DMS79 (cell line): ENCODE measurements at places on chromosomes 11 and 22.

- DNase-seq: no peak
Observed at GRCh38 chr11:100980156-100980555, 149.5 kb downstream of the PGR start.

- no peak for DNase-seq
Observed at GRCh38 chr22:50217543-50218152, 16.8 kb downstream of the SELENOO start.

- DNase-seq: no peak
Observed at GRCh38 chr11:14635546-14635945, 8.1 kb upstream of the PDE3B start.

- DNase-seq: no peak
Observed at GRCh38 chr11:72743321-72744221, 8.6 kb downstream of the ARAP1 start.

GRCh38 chr11:94186342-94187203 lies 57.9 kb downstream of the PANX1 start:
- DNase-seq: no peak

GRCh38 chr11:116653206-116653605 lies 119.6 kb downstream of the BUD13 start:
- no peak for DNase-seq

- DNase-seq: no peak
Observed at GRCh38 chr11:122215244-122215992, 99.4 kb upstream of the BLID start.

GRCh38 chr22:29838599-29838956 lies 504 bp upstream of the ASCC2 start:
- DNase-seq: no peak

GRCh38 chr22:44676441-44677352 lies 25.3 kb upstream of the PRR5 start:
- DNase-seq: no peak

GRCh38 chr11:128619540-128620308 lies 32.4 kb upstream of the ETS1 start:
- no peak for DNase-seq

GRCh38 chr11:83024270-83024854 lies 47.3 kb downstream of the RAB30 start:
- no peak for DNase-seq

DNA sequence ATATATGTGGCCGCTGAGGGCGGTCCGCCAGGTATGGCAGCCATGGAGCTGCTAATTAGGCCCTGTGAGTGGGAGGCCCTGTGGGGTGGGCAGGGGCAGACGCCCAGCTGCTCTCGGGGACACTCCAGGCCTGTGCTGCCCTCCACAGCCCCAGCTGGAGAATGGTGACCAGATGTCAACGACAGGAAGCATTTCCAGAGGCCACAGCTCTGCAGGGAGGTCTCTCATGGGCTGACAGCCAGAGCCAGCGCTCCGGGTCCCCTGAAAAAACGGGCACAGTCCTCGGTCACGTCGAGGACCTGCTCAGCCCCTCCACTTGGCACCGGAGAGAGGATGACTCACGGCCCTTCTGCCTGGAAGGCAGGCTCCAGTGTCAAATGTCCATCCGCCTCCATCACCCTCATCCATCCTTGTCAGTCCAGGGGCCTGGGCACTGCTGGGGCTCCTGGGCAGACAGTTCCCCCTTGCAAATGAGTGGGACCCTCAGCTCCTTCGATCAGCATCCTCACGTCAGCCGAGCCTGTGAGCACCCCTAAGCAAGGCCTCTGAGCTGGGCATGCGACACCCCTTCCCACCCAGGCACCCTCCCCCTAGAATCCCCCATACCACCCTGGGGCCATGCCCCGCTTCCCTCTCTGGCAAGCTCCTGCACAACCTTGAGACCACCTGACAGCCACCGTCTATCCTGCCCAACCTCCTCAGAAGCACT lies 1.9 kb downstream of the BID start:
- no peak for DNase-seq

DNA sequence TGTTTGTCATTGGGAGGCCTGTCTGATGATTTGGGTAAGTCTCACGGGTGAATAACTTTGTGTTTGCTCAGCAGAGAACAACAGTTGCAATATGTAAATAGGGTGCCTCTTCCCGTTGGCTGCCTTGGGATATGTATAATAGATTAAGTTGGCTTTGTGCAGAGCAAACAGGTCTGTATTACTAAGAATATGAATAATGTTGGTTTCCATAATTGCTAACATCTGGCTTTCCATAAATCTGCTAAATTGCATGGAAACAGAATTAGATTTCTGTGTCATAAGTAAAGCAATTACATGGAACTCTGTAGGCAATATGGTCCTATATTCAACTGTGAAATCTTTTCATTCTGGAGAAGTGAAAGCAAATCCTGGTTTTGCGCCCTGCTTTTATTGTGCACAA lies 636.0 kb upstream of the ANO5 start:
- DNase-seq: no peak

DNA sequence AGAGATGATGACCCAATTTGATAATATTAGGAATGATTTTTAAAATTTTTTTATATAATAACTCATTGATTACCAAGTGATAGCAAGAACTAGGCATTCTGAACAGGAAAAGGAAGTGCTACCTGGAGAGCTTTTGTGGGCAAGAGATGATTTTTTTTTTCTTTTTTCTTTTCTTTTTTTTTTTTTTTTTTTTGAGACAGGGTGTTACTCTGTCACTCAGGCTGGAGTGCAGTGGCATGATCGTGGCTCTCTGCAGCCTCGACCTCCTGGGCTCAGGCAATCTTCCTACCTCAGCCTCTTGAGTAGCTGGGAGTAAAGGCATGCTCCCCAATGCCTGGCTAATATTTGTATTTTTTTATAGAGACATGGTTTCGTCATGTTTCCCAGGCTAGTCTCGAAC lies 40.4 kb downstream of the TNRC6B start:
- no peak for DNase-seq

GRCh38 chr11:120329556-120329955 lies 4.5 kb downstream of the TLCD5 start:
- no peak for DNase-seq

GRCh38 chr11:125332821-125333220 lies 163.2 kb downstream of the FEZ1 start:
- no peak for DNase-seq

DNA sequence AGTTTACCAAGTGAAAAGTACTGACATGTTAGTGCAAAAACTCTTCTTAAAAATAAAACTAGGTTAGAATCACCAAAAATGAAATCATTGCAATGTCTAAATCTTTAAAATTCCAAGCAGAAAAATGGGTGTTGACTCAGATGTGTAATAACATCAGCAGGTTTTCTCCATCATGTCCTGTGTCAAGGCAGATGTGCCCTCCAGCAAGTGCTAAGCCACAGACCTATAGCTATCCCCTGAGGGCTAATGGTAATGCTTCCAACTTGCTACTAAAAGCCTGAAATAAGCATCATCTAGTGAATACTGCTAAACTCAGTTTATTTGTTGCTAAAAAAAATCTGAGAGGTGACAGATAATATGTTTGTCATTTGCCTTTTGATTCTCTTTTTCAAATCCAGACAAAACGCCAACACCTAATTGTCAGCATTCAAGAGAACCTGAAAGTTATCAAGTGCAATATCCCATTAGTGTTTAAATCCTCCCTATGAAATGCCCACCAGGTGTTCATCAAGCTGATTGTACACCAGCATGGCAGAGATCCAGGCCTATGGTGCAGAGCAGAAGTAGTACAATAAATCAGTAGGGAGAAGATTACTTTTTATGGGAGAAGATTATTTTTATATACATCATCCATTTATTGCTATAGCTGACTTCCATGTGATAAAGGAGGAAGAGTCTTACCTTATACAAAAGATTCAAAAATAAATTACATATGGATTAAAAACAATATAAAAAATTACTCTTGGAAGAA lies 55.1 kb upstream of the SYT9 start:
- no peak for DNase-seq

DNA sequence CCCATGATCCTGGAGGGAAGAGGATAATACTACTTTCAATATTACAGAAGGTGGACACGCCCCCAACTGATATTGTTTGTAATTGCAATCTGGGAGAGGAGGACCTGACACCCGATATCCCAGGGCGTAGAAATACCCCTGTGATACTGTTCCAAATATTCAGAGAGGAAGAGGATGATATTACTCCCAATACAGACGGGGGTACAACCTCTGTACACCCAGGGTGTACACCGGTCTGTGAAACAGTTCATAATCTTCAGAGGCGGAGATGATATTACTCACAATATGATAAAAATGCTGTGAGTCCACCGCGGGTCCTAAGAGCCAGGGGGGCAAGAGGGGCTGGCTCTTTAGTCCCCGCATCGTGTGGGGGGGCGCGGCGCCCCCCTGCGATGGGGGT lies 57.2 kb upstream of the ALDH3B2 start:
- DNase-seq: no peak

- DNase-seq: no peak
Observed at GRCh38 chr22:37771081-37771480, 36.7 kb upstream of the GCAT start.

- no peak for DNase-seq
Observed at GRCh38 chr11:111801135-111801534, 34.9 kb upstream of the PPP2R1B start.

- DNase-seq: no peak
Observed at GRCh38 chr22:26406118-26406517, 22.9 kb upstream of the ASPHD2 start.

GRCh38 chr11:17418444-17419081 lies 30.1 kb upstream of the KCNJ11 start:
- no peak for DNase-seq

GRCh38 chr22:23613193-23613972 lies 18.7 kb downstream of the DRICH1 start:
- DNase-seq: no peak

- DNase-seq: no peak
Observed at GRCh38 chr11:73244589-73245240, 26.6 kb downstream of the P2RY2 start.

DNA sequence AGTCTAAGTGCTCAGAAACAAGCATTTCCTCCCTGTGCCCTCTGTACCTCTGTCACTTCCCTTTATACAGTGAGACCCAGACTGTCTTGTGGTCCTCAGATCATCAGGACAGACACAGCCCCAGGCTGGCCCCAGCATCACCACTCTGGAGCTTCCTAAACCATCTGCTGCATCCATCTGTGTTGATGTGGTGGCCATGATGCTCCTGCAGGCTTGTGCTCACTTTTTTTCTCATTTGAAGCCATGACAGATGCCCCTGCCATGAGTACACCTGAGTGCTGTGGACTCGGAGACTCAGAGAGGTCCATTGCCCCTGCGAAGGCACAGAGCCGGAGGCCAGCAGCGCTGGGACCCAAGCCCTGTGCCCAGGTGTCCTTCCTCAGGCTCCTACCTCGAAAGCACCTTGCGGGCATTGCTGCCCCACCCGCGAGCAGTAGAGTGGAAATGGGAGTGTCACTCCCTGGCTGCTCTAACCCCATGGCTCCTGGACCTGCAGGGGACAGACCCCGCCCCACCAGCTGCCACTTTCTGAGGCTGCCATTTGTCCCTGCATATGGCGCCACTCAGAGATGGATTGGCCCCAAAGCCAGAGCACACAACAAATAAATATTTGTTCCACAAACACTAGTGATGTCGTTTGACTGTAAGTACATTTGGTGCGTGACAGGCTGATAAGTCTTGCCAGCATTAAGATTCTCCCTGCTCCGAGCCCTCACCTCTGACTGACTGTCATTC lies 593.5 kb downstream of the TBC1D22A start:
- DNase-seq: no peak

DNA sequence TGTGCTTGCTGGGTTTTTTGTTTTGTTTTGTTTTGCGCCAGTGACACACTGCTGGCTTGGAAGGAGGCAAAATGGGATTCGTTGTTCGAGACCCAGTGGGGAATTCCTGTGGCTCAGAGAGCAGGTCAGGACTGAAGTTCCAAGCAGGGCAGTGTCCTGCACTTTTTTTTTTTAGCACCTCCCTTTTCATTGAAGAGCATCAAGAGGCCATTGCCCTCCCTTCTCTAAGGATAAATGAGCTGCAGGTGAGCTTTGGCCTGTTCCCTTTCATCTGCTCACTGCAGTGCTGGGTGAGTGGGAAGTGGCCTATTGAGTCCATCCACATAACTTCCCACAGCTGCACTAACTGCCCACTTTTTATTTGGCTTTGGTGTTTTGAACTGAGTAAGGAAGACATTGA lies 87.8 kb downstream of the ARHGAP42 start:
- no peak for DNase-seq

- DNase-seq: no peak
Observed at GRCh38 chr11:114187173-114187572, 109.0 kb upstream of the NNMT start.

- DNase-seq: peak; percentile 33
Observed at GRCh38 chr22:36977947-36978660, 41.1 kb downstream of the TST start.

DNA sequence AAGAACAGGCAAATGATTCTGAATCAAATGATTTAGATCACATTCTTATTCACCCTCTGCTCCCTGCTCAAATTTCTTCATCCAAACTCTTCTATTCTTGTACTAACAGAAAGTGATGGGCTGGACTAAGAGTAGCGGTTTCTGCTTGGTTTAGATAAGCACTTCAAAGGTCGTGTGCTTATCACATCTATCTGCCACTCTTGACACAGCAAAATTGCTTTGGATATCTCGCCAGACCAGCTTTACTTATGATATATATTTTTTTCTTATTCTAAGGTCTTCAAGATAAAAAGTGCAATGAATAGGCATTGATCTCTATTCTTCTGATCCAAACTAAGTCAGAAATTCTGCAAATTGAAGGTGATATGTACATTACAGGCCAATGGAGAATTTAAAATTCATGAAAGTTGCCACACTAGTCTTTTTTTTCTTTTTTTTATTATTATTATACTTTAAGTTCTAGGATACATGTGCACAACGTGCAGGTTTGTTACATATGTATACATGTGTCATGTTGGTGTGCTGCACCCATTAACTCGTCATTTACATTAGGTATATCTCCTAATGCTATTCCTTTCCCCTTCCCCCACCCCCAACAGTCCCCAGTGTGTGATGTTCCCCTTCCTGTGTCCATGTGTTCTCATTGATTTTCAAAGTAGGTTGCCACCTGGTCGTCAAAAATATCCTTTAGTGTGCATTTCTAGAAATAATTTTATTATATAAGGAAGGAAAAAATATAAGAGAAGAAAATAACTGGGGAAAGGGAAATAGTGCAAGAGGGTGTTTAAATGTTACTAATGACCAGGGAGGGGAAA lies 1941.0 kb upstream of the RAG2 start:
- no peak for DNase-seq

GRCh38 chr11:32874132-32874531 lies 18.5 kb upstream of the QSER1 start:
- peak; percentile 84 for DNase-seq

GRCh38 chr11:127866109-127866508 lies 721.2 kb downstream of the ETS1 start:
- no peak for DNase-seq

DNA sequence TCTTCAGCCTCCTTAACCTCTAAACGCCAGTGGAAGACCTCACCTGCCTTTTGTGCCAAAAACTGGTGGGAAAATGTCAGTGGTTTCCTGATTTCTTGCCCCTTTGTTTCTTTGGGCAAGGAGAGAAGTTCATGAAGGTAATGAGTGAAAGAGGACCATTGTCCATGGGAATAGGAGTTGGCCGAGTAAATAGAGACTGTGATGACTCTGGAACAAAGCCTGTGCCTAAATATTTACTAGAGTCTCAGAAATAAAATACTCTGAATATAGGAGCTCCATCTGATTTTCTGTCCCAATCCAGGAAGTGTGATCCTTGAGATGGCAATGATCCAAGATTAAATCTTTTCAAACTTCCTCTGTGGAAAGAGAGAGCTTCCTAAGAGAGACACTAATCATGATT lies 12.0 kb downstream of the SLC5A1 start:
- DNase-seq: no peak
